ENCODE measurements at places on chromosomes 1 and 21. TPM values are rescaled to one million over a fixed set of nuclear protein-coding genes. Genes with fewer than 3 reads are reported as not detected.

The VWA5B1 gene
- total RNA-seq = not detected

The CLCN6 gene
- 21.7 TPM for total RNA-seq

The PDE9A gene
- total RNA-seq = 0.60 TPM

The FCN3 gene
- total RNA-seq = not detected

The HTR6 gene
- total RNA-seq = not detected

The OLFML3 gene
- 33.1 TPM for total RNA-seq

The CFAP74 gene
- total RNA-seq = not detected

The GUCA2B gene
- total RNA-seq = not detected

The MSH4 gene
- total RNA-seq = 0.20 TPM

The FLAD1 gene
- 23.0 TPM for total RNA-seq

The LHX8 gene
- total RNA-seq = not detected

The GPR52 gene
- 1.0 TPM for total RNA-seq

The TTLL7 gene
- total RNA-seq = 18.3 TPM

The NR1I3 gene
- not detected for total RNA-seq

The ADCY10 gene
- total RNA-seq = 0.07 TPM
